ENCODE measurements at places on chromosomes 7 and 10.

DNA sequence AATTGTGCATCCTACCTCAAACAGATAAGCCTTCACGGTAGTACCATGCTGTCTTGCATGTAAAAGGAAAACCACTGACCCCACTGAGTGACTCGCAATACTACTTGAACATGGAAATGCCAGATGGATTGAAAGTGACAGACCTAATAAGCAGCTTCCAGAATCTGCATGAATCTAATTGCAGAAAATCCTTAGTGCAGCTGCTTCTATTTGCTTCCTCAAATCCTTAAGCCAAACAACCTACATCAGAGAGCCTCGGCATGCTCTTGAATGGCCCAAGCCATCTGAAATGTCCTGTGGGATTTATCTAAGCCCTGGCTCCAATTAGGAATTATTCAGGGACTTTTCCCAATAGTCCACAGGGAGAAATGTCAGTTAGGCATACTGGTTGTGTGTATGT is 509.5 kb upstream of the CELF2 start:
- no peak for DNase-seq

DNA sequence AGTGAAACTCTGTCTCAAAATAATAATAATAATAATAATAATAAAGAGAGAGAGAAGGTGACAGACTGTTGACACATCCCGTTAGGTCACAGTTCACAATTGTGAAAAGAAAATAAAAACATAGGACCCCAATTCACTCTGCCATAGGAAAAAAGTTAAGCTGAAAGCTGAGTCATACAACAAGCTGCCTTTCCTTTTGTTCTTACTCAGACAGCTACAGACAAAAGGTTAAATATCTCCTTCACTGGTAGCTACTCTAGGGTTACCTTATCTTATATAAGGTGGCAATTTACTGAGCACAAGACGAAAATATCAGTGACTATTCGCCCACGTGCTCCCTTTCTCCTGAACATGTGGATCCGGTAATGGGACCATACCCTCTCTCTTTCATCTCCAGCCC is 17.5 kb downstream of the TUBAL3 start:
- DNase-seq: no peak

DNA sequence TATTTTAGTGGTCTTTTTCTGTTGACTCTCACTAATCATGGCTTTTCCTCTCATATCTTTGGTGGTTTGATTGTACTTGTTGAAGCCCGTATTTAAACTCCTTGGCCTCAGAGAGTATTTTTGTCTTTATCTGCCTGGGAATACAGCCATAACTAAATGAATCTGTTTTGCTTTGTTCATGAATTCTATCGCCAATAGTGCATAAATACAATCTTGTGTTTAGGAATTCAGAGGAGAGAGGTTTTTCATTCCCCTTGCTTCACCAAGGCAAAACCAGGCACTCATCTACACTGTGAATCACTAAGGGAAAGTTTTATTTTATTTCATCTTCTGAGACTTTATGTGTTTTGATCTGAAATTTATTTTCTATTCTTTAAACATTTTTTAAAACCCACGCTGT is 152.7 kb downstream of the BICC1 start:
- no peak for DNase-seq

DNA sequence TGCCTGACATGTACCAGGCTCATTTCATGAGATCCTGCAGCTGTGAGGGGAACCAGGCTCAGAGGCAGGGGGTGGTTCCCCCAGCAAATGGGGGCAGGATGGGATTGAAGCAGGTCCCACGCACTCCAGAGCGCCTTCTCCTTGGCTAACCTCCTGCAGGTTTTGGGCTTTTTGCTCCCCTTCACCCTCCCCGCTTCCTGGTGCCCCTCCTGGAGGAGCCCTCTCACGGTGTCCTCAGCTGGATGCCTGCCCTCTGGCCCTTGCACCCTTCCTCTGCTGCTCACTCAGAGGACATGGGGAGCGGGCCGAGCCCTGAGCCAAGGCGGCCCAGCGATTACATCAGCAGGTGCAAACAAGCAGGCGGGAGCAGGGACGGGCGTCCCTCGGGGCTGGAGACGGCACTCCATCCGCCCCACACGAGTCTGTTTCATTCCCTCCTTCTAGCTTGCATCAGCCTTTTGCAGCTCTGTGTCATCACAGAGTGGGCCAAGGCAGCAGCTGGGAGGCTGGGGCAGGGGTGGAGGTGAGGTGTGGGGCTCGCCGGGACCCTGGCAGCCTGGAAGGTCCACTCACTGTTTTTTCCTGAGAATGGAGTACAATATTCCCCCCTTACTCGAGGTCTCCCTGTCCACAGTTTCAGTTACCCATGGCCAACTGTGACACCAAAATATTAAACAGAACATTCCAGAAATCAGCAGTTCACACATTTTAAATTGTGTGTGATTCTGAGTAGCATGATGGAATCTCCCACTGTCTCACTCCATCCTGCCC is 52.7 kb upstream of the SLC29A3 start:
- no peak for DNase-seq

DNA sequence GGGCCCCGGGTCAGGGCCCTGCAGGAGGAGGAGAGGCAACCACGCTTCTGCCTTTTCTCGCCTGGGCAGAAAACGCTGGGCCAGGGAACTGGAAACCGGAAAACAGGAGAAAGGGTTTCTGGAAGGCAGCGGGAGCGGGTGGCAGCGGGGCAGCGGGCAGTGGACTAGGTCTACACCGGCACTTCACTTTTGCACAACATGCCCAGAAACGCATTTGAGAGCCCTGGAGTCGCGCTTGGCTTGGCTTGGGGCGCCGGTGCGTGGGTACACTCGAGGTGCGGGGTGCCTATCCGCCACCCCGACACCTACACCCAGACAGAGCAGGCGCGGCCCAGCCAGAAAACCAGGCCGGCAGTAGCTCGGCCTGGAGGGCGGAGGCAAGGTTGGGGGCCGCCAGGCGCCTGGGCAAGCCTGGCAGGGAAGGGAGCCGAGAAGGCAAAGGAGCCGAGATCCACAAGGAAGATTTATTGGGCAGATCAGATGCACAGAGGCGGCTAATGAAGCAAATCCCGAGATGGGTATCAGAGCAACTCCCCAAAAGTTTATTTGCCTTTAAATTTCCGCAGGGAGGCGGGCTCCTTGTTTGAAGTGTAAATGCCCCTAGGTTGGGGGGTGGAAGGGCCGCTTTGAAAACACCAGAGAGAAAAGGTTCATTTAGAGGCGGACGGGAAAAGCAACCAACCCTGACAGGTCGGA is 3.2 kb upstream of the PAX2 start:
- DNase-seq: no peak

DNA sequence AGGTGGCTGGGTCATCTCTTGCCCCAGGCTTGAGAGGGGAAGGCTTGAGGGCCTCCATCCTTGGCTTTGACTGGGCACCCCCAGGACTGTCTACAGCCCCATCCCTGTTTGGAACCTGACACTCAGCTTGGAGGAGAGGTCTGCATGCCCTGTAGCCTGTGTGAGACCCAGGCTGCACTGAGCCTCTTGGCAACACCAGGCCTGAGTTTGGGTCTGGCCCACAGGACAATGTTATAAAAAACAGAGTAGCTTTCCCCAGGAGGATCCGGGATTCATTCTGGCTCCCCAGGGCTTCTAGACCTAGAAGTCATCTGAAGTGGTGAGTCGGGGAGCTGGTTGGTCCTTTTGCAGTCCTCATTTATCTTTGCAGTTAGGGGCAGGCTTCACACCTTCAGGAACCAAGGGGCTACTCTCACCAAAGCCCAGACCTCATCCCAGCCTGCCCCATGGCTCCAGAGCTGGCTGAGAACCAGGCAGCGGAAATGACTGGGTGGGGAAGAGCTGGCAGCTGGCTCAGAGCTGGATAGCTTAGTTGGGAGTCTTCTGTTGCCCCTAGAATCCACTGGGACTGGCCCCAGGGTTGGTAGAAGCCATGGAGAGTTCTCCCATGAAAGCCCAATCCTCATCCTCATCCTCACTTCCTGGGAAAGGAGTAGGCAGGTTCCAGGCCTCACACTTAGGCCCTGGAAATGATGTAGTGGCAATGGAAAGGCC is 68.8 kb downstream of the ADCYAP1R1 start:
- DNase-seq: no peak

DNA sequence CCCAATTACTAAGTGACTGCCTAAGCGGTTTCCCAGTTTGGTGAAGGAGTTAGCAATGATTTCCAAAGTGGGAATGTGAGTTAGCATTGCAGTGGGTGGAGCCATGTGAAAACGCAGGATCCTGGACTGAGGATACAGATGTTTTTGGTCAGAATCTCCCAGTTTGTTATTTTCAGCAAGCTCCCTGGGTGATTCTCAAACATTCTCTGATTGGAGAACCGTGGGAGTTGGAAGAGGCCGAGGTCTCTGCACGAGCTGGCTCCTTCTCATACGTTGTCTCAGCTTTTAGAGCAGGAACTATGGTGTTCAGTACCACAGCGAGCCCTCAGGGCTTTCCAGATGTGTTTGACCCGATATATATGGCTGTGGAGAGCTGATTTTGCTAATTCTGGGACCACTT is 396.5 kb upstream of the NPVF start:
- no peak for DNase-seq

- no peak for DNase-seq
These were observed 81.9 kb upstream of the DNAAF5 start for GRCh38 chr7:644381-645305.

DNA sequence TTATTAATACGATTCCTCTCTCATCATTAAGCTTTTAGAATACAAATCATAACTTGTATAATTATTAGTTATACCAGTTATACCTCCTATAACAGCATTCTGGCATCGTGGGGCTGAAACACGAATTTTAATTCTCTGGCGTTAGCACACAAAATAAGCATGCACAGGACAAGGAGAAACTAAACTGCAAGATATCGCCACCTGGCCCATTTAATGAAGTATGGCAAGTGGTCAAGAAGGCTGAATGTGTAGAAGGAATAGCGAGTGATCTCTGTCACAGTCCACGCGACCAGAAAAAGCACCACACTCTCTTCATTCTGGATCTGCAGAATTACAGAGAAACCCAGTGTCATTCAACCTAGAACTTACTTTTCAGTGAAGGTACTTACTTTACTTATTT is 18.1 kb downstream of the HACD1 start:
- no peak for DNase-seq

DNA sequence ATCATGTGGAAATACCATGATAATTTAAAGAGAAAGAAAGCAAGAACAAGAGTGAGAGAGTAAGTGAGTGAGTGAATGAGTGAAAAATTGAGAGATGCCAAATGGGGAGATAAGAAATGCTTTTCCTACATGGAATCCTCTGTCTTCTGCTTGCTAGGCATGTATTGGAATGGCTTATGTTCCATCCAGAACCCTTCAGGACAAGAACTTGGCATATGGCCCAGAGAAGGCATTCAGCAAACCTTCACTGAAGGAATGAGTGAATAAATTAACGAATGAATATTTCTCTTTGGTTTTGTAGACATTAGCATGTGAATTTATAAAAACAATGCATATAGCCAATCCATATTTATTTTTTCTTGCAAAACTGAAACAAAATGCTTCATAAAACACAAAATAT is 162.2 kb downstream of the LRRTM3 start:
- no peak for DNase-seq

DNA sequence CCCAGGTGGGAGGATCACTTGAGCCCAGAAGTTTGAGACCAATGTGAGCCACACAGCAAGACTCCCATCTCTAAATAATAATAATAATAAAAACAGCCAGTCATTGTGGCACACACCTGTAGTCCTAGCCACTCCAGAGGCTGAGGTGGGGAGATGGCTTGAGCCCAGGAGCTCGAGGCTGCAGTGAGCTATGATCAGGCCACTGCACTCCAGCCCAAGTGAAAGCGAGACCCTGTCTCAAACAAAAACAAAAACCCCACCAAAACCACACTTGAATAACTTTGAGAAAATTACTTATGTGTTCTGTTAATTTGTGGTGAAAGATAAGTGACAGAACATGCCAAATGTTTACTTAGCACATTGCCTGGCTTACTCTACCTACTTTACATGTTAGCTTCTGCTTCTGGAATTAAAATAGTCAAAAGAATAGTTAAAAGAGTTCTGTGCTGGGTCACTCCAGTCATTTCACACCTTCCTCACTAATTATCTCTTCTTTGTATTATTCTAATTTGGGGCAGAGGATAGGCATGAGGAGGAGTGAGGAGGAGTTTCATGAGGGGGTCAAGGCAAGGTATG is 9.8 kb downstream of the TMEM60 start:
- no peak for DNase-seq

- DNase-seq: no peak
These were observed 187.4 kb downstream of the PHTF2 start for GRCh38 chr7:77985974-77986339.

GRCh38 chr10:123912466-123912865 is 20.9 kb upstream of the CPXM2 start:
- no peak for DNase-seq

GRCh38 chr7:6558837-6559236 is 7.6 kb upstream of the GRID2IP start:
- DNase-seq: no peak

GRCh38 chr7:100688326-100688860 is 5.7 kb downstream of the GIGYF1 start:
- no peak for DNase-seq

GRCh38 chr7:18167815-18168214 is 140.2 kb upstream of the PRPS1L1 start:
- DNase-seq: no peak

DNA sequence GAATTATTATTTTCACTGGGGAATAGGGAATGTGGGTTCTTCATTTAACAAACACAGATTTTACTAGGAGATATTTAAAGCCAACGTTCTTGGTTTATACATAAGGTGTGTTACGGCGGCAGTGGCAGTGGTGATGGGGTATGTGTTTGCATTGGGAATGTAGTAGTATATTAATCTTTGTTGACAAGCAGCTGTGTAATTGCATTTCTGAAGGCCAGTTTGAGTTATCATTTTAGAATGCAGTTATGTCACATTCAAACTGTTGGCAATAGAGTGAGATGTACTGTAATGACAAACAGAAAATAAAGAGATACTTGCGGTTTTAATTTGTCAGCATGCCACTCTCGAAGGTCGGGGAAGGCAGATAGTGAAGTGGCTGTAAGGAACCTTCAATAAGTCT is 628.6 kb upstream of the POM121L12 start:
- DNase-seq: no peak

DNA sequence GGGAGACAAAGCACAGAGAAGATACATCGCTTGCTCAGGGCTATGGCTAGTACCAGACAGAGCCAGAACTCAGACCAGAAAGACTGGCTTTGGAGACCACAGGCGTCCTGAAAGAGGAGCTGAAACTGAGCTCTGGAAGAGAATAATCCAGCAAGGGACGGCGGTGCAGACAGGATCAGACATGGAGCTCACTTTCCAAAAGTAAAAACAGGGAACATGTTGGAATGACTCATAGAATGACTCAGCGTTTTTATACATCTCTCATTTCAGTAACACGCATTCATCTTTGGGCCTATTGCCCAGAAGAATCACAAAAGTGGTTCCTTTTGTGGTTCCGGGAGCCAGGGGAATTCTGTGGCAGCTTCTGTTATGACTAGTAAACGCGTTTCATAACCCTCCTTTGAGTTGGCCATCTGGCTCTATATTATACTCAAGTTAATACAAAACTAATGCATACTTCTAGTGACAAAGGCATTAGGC is 37.2 kb downstream of the PLEKHS1 start:
- no peak for DNase-seq

- no peak for DNase-seq
These were observed 42.0 kb downstream of the SP4 start for GRCh38 chr7:21469894-21470293.

GRCh38 chr7:93646538-93646937 is 72.0 kb upstream of the CALCR start:
- no peak for DNase-seq

GRCh38 chr7:75931680-75932079 is 16.7 kb downstream of the POR start:
- DNase-seq: no peak

- DNase-seq: no peak
These were observed 26.8 kb upstream of the HDAC9 start for GRCh38 chr7:18468795-18469194.
